ENCODE measurements at places on chromosomes 1 and 21. TPM values are rescaled to one million over a fixed set of nuclear protein-coding genes. Genes with fewer than 3 reads are reported as not detected.

GRCh38 chr1:212561501-212561931 lies 47.0 kb upstream of the ATF3 start:
- peaks cover 16% of the 10 kb centered on the region for H3K4me1 ChIP-seq
- H3K27ac ChIP-seq: no peak overlapping the region
- H3K36me3 ChIP-seq: no peaks in the 10 kb centered on the region
- H3K4me3 ChIP-seq: no peak overlapping the region
- H3K27me3 ChIP-seq: peaks cover 4% of the 10 kb centered on the region
- DNase-seq: no peak

DNA sequence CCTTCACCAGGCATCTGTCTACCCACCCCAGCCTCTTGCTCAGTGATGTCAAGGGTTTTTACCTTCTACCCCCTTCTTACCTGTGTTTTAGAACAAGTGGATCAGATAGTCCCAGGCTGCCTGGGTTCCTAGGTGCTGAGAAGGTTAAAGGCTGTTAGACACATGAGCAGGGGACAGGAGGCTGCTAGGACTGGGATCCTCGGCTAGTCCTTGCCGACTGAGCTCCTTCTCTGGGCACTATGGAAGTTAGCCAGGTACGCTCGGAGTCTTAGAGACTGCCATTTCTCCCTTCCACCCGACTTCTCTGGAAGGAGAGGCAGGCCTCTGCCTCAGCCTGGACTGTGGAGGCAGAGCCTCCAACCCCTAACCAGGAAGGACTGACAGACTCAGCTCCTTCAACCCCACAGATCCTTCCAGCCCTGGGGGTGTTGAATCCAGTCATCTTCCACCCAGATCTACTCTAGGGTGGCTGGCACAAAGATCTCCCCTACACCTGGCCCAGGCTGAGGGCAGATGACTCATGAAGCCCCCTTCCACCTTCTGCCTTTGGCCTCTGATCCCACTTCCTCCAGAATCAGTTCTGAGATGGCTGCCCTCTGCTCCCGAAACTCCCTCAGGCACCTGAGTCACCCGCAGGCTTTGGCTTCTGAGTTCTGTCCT lies at the start of gene DYNLT4:
TSS of gene DYNLT4 (minus strand) at position 648 of the 660 bp plus-strand sequence. CDS start 683 bp downstream, outside the sequence.
- DNase-seq: no peak
- peaks cover 73% of the 10 kb centered on the region for H3K4me1 ChIP-seq
- H3K27ac ChIP-seq: peak within 1 kb of the TSS; percentile 100
- H3K27me3 ChIP-seq: no peaks in the 10 kb centered on the region
- H3K4me3 ChIP-seq: peak within 1 kb of the TSS; percentile 70

GRCh38 chr1:14705824-14706223 lies 107.3 kb downstream of the KAZN start:
- no peak overlapping the region for H3K27ac ChIP-seq
- DNase-seq: no peak
- no peaks in the 10 kb centered on the region for H3K4me1 ChIP-seq
- no peaks in the 10 kb centered on the region for H3K36me3 ChIP-seq
- peaks cover 20% of the 10 kb centered on the region for H3K27me3 ChIP-seq

The DMBX1 gene
- not detected for total RNA-seq

Measured in HepG2 (cell line).